ENCODE measurements at places on chromosomes 5 and 9.
A peak's percentile ranks its signal among the peaks of the same experiment; 100 is the strongest.

- DNase-seq, result no peak
Measured at GRCh38 chr5:166031926-166032325, 2259.5 kb upstream of the WWC1 start.

DNA sequence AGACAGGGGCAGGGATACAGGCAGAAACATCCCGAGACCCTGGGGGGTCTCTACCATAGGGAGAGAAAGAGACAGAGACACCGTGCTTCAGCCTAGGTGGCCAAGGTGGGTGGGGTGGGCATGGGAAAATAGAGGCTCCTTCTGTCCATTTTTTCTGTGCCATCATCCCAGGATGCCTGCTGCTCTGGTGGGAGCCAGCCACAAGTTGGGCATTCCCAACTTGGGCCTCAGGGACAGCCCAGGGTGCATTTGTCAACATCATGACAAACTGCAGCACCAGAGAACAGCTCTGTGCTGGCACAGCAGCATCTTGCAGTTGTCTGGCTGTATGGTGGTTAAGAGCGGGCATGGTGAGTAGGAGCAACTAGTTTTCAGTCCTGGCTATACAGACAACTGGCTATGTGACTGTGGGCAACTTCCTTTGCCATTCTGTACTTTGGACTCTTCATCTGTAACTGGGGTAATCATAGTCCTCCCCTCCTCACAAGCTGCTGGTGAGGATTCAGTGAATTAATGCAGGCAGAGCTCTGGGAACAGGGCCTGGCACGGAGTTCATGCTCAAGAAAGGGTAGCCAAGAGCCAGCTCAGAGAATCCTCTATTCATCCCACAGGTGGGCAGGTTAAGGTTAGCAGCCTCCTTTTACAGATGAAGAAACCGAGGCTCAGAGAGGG is 100.4 kb downstream of the RGS3 start:
- DNase-seq, result no peak

- peak; percentile 33 for DNase-seq
Measured at GRCh38 chr5:38060354-38060753, 198.0 kb upstream of the EGFLAM start.

DNA sequence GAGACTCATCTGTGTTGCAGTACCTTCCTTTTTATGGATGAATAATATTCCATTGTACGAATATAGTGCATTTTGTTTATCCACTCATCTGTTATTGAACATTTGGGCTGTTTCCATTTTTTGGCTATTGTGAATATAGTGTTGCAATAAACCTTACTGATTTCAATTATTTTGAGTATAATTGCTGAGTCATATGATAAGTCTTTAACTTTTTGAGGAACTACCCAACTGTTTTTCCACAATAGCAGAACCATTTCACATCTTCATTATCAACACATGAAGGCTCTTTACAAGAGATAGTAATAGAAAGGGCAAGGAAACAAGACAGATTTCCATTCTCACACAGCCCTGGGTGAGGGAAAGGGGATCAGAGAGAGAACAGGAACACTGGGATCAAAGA is 329.2 kb downstream of the RAB3C start:
- no peak for DNase-seq

DNA sequence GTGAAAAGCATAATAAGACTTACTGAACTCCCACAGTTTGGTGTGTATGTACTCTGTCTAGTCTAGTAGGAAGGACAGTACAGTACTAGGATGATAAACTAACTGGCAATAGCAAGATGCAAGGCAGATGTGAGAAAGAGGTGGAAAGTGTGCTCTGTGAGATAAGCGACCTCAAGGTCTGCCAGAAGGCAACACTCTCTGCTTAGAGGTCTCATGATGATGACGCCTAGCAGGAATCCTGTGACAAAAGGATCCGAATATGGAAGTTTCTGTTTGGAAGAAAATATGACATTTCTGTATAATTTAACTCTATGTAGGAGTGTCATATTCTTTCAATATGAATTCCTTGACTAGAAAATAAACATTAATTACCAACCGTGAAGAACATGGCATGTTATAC is 112.2 kb downstream of the PLPPR1 start:
- no peak for DNase-seq

GRCh38 chr5:141695627-141696215 is 13.7 kb upstream of the ARAP3 start:
- DNase-seq, result no peak

- DNase-seq, result peak; percentile 39
Measured at GRCh38 chr5:118095115-118095514, 893.2 kb downstream of the DTWD2 start.

DNA sequence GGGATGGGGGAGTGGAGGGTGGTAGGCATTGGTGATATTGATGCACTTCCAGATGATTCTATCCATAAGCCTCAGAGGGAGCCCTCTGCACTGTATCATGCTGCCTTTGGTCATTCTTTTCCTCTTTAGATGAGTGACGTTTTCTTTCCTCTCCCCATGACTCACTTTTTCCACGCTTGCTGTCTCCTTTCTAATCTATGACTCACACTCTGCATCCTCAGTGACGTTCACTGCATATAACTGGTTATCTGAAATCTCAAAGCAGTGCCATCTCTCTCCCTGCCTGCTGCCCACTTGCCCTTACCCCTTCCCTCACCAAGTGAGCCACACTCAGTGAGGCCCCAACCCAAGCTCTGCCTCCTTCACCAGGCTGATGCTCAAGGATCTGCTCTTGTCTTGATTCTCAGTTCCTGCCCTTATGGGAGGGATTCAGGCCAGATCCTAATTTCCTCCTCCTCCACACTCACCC is 31.6 kb downstream of the PTGS1 start:
- DNase-seq, result peak; percentile 98

Measured in adipocyte (in vitro differentiated cells).